MCF 10A (cell line): ENCODE measurements at places on chromosomes 2 and 18.

DNA sequence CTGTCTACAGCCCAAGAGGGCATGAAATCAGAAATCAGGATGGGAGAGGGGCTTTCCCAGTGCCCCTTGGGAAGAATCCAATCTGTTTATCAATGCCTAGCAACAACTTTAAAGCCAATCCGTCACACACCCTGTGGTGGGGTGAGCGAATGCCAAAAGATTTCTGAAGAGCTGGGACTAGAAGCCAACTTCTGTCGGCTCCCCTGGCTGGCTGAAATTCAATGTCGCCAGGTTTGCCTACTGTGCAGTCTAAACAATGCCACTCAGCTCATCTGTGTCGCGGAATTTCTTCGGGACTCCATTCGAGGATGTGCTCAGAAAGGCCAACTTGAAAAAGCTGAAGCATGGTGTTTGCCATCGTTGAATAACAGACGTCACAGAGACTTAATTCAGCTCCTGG, 31.5 kb upstream of the NCKAP5 start:
- no peak for DNase-seq

DNA sequence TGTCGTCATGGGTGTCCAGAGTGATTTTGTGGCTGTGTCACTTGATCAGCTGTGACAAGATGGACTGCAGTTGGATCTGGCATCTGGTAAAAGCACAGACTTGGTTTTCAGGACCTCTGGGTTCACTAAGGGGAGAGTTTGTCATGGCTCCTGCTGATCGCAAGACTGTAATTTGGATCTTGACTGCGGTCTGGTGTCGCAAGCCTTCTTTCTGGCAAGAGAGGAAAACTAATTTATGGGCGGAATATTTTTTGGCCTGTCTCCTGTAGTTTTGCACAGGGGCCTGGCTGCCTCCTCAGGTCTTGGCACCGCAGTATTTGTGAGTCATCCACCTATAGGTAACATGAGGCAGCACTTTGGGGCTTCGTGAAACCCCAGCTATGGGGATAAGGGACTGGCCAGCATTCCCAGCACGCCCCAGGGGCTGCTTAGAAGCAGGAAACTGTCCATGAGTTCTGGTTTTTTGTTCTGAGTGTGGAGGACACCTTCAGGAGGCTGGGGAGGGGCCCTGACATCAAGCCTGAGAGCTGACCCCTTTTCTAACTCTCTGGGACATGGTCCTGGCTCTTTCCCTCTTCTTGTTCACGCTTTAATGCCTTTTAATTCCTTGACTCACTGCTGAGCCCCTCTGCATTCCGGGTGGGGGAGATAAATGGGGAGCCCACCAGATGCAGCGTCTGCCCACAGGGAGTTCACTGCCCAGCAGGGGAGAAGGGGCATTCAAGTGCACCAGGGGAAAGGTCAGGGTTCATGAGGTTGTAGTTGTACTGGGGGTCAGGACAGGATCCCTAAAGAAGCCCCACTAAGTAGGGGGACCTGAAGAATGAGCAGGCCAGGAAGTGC, 12.2 kb downstream of the SH3BP4 start:
- peak; percentile 97 for DNase-seq

GRCh38 chr2:18791172-18791797, 201.9 kb upstream of the NT5C1B start:
- no peak for DNase-seq

GRCh38 chr18:8290913-8291312, 318.3 kb upstream of the RAB12 start:
- no peak for DNase-seq

- DNase-seq: no peak
Observed at GRCh38 chr2:171391532-171391931, 42.3 kb downstream of the METTL8 start.

DNA sequence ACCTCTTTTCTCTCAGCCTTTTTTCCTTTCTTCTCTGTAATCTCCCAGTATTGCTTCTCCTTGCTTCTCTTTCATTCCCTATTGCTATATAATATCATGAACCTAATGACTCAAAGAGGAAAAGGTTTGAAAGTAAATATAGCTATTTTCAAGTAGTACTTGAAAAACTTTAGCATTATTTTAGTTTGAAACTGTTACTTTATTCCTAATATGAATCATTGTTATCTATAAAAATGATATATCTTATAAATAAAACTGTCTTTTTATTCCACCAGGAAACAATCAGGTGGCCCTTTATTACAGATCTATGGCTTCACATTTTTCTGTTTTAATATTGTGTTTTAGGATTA, 311 bp upstream of the SCN1A start:
- DNase-seq: no peak

- no peak for DNase-seq
Observed at GRCh38 chr2:202612145-202612544, 22.6 kb upstream of the FAM117B start.

GRCh38 chr2:82789851-82790205, 1669.3 kb downstream of the SUCLG1 start:
- DNase-seq: no peak

DNA sequence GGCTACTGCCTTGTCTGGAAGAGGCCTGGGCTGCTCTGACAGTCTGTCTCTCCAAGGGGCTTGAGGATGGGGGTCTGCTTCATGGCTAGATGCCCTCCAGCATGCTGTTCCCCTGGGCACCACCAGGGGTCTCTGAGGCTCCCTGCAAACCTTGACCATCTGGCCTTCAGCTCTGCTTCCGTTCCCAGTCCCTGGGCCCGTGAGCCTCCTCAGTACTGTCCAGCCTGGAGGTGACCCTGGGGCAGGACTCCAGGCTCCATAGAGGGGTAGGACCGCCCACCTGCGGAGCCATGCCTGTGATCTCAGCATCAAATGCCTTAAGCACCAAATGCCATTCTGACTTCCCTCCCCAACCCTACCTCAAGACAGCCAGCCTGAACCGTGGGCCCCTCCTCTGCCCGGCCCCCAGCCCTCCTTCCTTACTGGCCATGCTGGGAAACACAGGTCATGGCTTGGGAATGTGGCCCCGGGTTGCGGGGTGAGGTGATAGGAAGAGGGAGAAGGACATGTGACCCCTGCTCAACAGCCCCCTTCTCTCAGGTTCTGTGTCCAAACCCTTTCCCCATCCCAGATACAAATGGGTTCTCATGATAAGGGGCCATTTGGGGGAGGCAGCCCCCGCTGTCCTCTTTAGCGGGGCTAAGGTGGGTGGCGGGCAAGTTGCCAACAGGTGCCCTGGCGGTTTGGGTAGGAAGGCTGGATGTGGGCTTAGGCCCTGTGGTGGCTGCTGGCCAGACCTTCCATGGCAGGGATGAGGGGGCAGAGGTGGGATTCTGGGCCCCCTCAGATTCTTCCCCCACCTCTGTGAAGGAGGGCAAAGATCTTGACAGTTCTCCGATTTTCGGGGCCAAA, 25.0 kb downstream of the SPEG start:
- DNase-seq: peak; percentile 55

DNA sequence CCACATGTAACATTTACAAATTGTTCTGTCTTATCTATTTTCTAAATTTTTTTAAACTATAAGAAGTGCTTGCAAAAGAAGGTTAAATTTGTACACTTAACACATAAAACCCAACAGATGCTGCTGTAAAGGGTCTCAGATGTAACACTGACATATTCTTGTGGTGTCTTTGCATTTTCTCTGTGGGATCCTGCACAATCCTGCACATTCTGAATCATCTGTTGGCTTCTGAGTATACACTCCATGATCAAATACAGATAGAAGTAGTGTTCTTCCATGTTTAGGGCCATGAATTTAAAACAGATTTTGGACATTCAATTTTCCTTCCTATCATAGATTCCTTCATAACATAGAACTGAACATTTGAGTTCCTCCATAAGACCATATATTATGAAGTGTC, 89.0 kb downstream of the SPRED2 start:
- no peak for DNase-seq

DNA sequence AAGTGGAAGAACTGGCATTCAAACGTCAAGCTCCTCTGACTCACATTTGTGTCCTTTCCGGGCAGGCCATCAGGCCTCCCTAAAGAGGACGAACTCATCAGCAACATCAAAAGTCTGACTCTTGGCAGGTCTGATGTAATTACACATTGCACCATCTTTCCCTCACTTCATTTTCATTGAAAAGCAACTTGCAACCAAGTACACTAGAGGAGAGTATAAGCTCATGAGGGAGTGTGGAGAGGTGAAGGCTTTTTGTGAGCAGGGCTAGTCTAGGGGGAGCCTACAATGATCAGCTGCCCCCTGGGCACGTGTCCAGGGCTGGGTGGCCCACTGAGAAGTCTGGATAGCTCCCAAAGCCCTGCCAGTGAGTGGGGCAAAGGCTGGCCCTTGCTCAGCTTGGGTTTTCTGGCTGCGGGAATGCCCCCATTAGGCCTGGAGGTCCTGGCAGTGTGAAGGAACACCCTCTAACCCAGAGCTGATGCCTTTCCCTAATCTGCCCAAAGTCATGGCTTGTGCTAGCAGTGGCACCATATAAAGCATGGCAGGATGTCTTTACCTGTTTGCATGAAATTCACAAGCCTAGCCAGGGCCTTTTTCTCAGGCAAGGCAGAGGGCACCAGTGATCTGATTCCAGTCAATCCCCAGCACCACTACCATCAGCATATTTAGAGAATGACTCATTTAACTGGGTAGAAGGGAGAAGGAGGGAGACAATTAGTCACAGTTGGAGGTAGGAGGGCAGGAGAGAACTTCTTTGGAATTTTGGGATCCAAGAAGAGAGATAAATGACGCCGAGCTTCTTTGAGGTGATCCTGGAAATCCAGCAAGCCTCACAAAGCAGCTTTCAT, 8.5 kb upstream of the DAW1 start:
- peak; percentile 96 for DNase-seq

DNA sequence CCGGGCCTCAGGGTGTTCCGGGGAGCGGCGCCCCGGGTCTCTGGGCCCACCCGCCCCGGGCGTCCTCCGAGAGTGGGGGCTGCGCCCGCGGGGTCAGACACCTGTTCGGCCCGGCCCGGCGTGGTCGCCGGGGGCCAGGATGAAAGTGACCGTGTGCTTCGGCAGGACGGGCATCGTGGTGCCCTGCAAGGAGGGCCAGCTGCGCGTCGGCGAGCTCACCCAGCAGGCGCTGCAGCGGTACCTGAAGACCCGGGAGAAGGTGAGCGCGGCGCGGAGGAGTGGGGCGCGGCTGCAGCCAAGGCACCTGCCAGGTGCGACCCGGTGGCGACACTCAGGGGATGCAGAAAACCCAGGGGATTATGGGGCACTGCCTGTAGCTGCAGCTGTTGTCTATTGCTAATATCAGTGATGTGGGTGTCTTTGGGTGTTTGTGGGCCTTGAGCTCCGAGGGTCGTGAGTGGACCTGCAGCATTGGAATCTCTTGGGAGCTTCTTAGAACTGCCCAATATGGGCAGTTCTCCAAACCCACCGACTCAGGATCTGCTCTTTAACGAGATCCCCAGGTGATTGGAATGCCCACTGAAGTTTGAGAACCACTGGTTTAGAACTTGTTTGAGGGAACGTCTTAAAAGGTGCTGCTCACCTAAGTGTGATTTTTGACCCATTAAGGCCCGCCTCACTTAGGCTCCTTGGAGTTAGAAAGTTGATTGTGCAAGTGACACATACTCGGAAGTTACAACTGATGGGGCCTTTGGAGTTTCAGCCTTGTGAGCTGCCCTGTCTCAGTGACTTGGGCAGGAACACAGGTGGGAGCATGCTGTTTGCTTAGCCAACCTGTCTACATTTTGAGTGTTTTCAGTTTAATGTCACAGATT, 823 bp downstream of the PARD3B start:
- peak; percentile 17 for DNase-seq

DNA sequence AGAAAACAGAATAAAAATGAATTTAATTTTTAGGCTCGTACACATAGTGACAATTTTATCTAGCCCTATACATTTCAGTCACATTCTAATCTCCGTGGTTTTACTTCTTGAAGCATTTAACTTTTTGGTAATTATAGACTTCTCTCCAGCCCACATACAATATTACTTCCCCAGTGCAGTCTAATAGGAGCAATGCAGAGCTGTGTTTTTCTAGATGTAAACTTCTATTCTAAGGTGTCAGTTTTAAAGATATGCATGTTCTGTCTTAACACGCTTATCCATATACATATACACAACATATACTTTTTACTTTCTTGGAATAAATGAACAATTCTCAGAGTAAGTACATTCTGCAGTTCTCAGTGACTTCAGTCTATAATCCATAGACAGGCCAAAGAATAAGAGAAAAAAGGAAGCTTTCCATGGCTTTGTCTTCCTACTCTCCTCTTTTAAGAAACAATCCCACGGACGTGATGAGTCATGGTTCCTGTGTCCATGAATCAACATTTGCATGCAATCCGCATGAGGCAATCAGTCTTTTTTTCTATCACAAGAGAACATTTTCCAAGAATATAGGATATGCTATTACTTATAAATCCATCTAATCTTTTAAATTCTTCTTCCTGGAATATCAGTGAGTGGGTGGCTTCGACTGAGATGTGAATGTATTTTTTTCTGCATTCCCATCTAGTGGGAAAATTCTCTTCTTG, 42.8 kb downstream of the CCDC102B start:
- peak; percentile 95 for DNase-seq

GRCh38 chr2:85858841-85859240, 29.9 kb downstream of the ST3GAL5 start:
- DNase-seq: no peak
